ENCODE measurements at places on chromosomes 5 and 9.

GRCh38 chr5:129830288-129830687, 74.0 kb upstream of the CHSY3 start:
- DNase-seq, result no peak

DNA sequence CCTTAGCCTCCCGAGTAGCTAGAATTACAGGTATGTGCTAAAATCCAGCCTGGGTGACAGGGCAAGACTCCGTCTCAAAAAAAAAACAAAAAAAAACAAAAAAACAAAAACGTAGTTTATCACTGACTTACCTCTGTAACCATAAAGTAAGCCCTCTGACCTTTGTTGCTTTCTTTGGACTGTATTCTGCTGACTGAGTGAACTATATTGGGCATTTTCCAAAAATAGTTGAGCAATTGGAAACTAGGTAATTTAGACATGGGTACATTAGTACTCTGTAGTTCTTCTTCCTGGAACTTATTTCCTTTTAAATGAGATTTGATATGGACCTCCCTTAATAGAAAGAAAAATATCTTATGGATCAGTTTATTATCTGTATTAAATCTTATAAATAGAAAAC, 66.6 kb downstream of the ANKHD1 start:
- no peak for DNase-seq

GRCh38 chr5:174314261-174314660, 268.8 kb downstream of the NSG2 start:
- no peak for DNase-seq

- no peak for DNase-seq
These were observed 141.5 kb downstream of the GABRG2 start for GRCh38 chr5:162209005-162209605.

GRCh38 chr5:133393776-133394476, 218.4 kb downstream of the FSTL4 start:
- DNase-seq, result no peak

- no peak for DNase-seq
These were observed 16.0 kb downstream of the ATP10B start for GRCh38 chr5:160835818-160836528.

- no peak for DNase-seq
These were observed 84.4 kb downstream of the TMEM215 start for GRCh38 chr9:32867601-32868204.

- no peak for DNase-seq
These were observed 330.3 kb upstream of the IRX1 start for GRCh38 chr5:3265131-3265885.

- peak; percentile 40 for DNase-seq
These were observed 316.6 kb downstream of the AGTPBP1 start for GRCh38 chr9:85425153-85425611.

DNA sequence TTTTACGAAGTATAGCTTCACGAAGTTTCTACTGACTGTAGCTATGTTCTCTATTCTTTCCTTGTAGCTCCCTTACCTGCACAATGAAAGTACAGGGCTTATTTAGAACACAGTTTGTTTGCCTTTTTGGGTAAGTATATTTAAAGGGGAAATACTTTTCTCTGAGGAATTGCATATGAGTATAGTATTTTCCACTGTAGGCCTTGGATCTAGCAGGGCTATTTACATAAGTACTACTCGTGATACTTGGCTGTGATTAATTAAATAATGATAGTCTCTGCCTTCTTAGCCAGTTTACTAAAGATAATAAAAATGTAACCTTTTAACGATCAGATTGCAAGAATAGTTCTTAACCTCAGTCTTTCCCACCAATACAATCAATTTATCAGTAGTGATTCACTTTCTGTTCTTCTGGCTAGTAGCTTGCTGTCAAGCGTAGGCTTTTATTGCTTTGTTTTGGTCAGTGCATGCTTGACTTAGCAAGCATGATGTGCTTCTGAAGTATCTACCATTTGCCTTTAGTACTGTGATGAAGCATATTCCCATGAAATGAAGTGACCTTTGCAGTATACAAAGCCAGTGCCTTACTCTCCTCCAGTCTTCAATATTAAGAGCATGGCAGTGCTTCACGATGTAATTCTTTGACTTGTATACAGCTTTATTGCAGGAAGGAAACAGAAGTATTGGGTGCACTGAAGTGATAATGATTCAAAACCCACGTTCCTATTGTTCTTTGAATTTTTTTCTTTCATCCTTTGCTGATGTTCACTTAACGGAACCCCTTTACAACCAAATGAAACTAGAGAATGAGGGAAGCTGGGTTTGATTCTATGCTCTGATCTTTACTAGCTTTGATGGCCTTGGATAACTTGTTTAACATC, 64.2 kb downstream of the SLC44A1 start:
- no peak for DNase-seq

- DNase-seq, result no peak
These were observed 286.7 kb downstream of the NFIB start for GRCh38 chr9:14027116-14027800.
